ENCODE measurements at places on chromosomes 3 and 15.

DNA sequence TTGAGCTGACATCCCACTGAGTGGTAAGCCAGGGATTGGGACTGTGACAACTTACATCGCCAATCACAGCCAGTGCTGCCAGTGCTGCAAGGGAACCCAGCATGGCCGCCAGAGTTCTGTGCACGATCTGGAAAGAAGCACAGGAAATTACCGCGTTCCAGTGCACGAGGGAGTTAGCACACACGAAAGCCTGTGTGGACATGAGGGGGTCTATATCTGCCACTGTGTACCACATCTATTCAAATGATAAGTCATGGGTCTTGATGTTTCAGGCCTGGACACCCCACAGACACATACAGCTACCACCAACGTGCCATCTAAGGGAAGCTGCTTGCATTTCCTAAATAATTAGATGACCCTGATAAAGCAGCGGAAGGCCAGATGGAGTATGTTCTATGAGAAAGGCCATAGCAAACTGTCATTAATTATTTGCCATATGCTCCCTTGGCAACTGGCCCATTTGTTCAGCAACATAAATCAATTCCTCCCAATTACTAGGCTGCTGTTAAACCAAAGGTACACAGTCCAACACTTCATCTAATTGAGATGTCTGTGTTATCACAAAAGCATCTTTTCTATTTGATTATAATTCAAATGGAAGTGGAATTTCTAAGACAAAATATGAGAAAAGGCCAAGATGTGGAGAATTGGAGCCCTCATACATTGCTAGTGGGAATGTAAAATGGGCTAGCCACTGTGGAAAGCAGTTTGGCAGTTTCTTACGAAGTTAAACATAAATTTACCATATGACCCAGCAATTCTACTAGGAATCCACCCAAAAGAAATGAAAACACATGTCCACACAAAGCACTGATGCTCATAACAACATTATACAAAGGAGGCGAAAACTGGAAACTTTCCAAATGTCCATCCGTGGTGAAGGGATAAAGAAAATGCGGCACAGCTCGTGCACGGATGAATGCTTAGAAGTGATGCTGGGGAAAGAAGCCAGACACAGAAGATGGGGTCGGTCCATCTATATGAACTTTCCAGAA lies 108.3 kb downstream of the OCA2 start:
- DNase-seq: no peak

- no peak for DNase-seq
Observed at GRCh38 chr15:65330934-65331645, 26.6 kb downstream of the RNU5B-1 start.

DNA sequence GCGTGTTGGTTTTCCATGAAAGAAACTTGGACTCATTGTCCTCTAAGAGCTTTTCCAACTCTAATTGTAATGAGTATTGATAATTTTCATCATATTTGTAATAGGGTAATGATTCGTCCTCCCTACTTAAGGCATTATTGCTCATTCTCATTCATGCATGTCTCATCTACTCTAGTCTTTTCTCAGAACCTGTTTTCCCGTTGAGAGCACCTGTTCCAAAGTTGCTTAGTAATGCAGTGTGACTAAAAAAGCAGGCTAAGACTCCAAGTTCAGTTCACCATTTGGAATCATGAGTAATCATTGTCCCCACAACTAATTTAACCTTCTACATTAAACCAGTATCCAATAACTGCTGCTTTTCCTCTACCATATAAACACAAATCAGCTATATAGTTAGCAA lies 84.0 kb downstream of the FILIP1L start:
- no peak for DNase-seq

DNA sequence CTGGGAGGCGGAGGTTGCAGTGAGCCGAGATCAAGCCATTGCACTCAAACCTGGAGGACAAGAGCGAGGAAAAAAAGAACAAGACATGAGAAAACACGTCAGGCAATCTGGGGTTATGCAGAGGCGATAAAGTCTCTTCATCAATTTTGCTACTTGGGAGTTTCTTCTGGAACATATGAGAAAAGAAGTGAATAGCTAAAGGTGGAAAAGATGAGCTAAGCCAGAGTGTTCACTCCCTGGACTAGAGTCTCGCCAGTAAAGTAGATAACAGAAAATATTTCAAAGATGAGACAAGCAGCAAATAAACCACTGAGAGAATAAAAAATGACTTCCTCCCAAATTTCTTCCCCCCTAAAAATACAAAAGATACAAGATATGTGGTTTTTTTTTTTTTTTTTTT lies 188.4 kb upstream of the HES1 start:
- DNase-seq: no peak
